Hepatocyte (in vitro differentiated cells): ENCODE measurements at places on chromosomes 1 and 21.
A peak's percentile ranks its signal among the peaks of the same experiment; 100 is the strongest.

- H3K27me3 ChIP-seq = no peaks in the 10 kb centered on the region
- no peak for DNase-seq
- H3K36me3 ChIP-seq = no peaks in the 10 kb centered on the region
- H3K4me1 ChIP-seq = no peaks in the 10 kb centered on the region
These were observed 11.7 kb upstream of the C2CD2 start for GRCh38 chr21:41965461-41966013.

- H3K4me3 ChIP-seq = no peak overlapping the region
- H3K36me3 ChIP-seq = no peaks in the 10 kb centered on the region
- no peaks in the 10 kb centered on the region for H3K4me1 ChIP-seq
These were observed 68.0 kb downstream of the VAV3 start for GRCh38 chr1:107896936-107897335.

DNA sequence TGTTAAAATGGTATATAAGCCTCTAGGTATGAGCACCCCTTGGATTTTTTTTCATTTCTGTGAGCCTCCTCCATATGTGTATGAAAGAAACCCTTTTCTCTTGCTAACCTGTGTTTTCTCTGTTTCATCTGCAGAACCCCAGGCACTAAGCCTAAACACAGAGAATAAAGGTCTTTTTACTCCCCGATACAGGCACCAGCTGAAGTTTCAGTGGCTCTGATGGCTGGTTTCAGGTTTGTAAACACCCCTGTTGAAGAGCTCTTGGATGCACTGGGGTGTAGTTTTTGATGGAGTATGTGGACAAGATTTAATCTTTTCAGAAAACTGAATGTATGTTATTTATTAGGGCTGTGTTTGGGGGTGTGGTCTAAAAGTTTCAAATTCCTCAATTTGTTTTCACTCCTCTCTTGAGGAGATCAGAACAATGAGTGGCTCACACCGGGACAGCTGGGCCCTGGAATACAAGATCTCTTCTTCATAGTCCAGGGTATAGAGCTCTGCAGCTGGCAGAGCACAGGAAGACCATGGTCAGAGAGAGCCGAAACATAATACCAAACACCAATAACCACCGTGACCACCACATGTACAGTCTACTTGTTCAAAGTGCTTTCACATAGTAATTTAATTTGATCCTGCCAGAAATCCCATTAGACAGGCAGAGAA is 50.2 kb upstream of the VTCN1 start:
- no peaks in the 10 kb centered on the region for H3K36me3 ChIP-seq
- no peak overlapping the region for H3K27ac ChIP-seq
- no peak overlapping the region for H3K4me3 ChIP-seq
- no peaks in the 10 kb centered on the region for H3K27me3 ChIP-seq

DNA sequence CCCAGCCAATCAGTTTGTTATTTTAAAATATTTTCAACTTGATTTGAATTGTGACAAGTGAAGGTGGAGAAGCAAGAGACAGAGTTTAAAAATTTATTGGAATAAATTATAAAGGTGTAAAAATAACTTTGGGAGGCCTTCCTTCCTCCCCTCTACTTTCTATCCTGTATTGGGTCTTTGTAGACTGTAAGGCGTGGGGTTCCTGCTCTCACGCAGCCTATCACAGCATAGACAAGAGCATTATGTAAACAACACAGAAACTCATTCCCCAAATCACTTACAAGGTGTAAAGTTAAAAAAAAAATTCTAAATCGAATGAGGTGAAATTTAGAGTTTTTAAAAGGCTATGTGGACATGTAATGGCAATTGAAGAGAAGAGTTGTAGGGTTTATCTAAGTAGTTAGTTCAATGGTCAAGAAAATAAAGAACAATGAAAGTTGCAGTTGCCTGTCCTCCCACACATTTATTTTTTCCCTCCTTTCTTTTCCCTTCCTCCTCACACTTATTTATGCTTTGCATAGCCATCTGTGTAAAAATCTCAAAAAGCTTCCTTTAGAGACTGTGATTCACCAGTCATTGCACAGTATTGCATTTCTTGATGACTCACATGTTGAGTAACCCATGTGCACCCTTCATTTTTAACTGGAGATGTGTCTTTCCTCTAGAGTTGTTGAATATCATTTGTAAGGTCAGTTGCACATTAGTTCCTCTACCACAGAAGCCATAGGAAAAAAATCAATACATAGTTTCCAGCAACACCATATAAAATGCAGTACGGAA is 242.2 kb downstream of the PTPRC start:
- H3K4me1 ChIP-seq = no peaks in the 10 kb centered on the region
- peak; percentile 45 for DNase-seq
- no peaks in the 10 kb centered on the region for H3K36me3 ChIP-seq
- no peaks in the 10 kb centered on the region for H3K27me3 ChIP-seq
- H3K4me3 ChIP-seq = no peak overlapping the region
